AG08396 (cell line): ENCODE measurements at places on chromosomes 11 and 22.

DNA sequence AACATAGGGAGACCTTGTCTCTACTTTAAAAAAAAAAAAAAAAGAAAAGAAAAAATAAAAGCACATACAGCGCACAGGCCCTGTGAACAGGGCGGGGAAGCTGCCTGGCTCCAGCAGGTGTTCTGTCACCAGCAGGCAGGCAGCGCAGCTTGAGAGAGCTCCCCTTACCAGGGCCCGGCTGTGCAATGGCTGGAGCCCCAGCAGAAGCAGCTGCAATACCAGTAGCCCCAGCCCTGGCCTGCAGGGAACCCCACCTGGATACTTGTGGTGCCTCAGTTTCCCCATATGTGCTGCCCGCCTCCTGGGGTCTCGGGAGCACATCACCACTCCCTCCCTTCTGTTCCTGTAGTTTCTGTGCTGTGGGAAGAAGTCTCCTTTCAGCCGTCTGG, 12.3 kb downstream of the TSPAN32 start:
- DNase-seq = no peak

DNA sequence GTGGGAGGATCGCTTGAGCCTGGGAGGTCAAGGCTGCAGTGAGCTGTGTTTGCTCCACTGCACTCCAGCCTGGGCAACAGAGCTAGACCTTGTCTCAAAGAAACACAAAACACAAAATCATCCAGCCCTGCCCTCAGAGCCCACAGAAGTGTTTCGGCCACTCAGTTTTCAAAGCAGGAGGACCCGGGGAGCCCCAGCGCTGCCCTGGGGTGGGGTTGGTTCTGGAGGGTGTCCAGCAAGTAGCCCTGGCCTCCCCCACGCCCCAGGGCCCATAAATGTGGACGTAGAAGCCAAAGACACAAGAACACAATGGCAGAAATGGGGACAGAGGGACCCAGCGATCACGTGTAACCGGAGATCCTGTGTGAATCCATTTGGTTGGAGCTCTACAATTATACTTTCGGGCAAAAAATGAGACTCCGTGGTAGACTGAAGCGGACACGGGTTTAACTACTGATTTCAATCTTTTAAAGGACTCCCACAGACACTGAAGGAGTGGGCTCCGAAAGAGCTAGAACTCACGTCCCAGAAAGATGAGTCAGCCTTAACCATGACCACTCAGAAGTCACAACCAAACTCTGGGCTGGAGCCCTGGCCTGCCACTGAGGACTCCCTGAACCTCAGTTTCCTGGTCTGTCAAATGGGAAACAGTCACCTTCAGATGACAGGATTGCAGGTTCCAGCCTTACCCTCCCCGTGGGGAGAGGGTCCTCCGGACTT, 9.0 kb upstream of the CYTH4 start:
- peak; percentile 64 for DNase-seq

DNA sequence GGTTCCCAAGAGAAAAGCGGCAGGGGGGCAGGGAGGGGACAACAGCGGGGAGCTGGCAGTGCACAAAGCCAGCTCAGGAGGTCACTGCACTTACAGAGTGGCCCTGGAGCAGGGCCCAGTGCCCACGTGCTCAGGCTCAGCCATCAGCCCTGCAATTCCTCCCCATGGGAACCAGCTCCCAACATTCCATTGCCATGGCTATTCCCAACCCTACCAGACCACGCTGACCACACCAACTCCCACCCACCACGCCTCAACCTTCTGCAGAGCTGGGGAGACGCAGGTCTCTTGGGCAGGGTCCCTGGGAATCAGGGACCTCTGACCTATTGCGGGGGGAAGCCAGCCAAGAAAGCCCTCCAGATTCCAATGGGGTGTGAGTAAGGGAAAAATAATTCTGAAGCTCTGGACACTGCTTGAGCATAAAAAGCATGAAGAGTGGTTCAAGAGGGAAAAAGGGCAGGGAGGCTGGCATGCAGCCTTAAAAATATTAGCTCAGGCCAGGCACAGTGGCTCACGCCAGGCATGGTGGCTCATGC, 38.3 kb upstream of the TFIP11 start:
- peak; percentile 91 for DNase-seq

- no peak for DNase-seq
These were observed 1.8 kb downstream of the C11orf54 start for GRCh38 chr11:93743291-93743690.

DNA sequence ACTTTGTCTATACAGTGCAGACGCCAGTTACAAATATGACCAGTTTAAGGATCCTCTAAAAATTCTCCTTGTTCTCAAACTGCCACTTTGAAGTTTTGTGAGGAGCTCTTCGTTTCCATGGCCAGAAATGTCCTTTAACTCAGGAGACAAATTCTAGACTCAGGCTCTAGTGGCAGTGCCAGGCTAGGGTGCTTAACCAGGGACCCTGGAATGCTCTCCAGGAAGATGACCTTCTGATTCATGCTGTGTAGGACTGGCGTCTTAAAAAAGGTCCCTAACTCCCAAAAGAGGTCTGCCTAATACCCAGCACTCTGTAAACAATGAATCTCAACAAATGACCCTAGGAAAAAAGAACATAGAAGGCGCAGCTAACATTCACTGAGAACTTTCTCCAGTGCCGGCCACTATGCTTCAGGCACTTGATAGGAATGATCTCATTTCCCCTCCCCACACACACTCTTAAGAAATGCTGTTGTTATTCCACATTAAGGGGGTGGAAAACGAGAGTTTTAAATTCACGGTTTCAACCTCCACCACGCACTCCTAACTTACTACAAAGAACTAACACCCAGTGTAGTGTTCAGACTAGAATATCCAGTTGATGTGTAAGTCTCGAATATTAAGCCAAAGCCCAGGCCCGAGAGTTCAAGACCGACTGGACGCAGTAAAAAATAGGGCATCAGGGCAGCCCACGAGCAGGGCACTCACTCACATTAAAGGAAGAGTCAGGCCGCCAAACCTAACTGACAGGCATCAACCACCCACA, 747 bp downstream of the NXF1 start:
- DNase-seq = no peak

GRCh38 chr11:74784726-74785125, 36.1 kb downstream of the RNF169 start:
- DNase-seq = no peak

DNA sequence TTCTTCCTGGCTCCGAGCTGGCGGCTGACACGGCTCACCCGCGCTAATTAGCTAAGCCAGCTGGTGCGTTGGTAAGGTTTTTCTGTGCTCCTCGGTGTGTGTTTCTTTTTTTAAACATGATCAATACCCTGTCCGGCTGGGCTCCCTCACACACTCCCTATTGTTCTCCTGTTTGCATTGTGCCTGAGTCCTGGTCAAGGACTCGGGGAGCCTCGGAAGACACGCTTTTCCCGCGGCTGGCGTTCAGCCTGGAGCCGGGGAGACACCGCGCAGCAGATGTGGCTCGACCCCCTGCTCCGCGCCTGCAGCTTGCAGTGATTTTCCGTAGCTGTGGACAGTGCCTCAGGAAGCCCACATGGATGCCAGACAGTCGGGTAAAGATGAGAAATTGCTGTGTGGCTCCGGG, 454.9 kb upstream of the CADM1 start:
- no peak for DNase-seq

DNA sequence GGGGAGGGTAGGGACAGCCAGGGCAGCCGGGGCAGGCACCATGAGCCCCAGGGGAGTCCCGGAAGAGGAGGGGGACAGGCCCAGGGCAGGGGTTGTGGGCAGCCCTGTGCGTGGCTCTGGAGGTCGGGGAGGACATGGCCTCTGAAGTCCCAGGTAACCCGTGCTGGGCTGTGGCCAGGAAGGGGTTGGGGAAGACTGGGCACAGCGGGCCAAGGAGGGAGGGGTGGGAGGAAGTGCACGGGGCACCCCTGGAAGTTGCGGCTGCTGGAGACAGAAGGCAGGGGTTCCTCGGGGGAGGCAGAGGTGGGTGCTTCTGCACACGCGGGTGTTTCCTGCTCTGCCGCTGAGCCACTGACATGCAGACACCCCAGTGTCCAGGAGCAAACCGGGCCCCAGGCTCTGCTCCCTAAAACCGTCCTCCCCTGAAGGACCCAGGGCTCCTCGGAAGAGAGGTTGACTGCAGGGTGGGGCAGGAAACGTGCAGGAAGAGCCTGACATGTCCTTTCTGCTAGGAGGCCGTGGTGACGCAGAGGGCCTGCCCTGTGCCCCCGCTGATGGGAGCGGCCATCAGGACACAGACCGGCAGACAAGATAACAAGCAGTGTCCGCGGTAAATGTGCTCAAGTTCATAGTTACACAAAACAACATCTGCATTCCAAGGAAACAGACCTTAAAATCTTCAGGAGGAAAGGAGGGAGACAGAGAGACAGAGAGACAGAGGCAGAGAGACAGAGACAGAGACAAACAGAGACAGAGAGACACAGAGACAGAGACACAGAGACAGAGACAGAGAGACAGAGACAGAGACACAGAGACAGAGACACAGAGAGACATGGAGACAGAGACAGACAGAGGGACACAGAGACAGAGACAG, 5.7 kb downstream of the TNNI2 start:
- DNase-seq = no peak

GRCh38 chr11:66768088-66768521, 39.1 kb upstream of the SPTBN2 start:
- no peak for DNase-seq

- no peak for DNase-seq
These were observed 110.6 kb downstream of the NECTIN1 start for GRCh38 chr11:119618208-119618909.

DNA sequence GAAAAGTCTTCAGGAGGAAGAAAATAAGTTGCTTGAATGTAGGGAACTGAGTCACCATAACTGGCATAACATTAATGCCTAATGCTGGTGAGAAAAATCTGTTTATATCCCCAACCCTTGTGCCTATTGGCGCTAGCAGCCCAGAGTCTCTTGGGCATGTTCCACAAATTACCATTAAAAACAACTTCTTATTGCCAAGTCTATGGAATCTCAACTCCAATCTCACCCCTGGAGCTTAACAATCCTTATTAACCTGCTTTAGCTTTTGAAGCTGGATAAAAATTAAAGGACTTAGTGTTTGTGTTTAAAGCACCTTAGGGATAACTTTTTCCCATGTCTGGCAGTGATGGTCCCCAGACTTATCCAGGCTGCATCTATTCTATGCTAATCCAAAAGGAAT, 143.0 kb downstream of the APIP start:
- no peak for DNase-seq

DNA sequence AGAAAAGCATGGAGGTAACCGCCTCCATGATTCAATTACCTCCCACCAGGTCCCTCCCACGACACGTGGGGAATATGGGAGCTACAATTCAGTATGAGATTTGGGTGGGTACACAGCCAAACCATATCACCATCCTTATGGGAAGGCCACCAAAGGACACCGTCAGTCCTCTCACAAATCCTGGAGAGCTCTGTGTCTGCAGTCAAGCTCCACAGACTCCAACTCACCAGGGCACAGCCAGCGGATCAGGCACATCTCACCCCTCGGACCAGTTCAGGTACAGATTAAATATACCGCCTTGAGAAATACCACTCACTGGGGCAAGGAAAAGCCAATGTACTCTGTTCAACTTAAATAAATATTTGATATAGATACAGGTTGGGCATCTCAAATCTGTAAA, 100.3 kb downstream of the MICAL3 start:
- DNase-seq = no peak

DNA sequence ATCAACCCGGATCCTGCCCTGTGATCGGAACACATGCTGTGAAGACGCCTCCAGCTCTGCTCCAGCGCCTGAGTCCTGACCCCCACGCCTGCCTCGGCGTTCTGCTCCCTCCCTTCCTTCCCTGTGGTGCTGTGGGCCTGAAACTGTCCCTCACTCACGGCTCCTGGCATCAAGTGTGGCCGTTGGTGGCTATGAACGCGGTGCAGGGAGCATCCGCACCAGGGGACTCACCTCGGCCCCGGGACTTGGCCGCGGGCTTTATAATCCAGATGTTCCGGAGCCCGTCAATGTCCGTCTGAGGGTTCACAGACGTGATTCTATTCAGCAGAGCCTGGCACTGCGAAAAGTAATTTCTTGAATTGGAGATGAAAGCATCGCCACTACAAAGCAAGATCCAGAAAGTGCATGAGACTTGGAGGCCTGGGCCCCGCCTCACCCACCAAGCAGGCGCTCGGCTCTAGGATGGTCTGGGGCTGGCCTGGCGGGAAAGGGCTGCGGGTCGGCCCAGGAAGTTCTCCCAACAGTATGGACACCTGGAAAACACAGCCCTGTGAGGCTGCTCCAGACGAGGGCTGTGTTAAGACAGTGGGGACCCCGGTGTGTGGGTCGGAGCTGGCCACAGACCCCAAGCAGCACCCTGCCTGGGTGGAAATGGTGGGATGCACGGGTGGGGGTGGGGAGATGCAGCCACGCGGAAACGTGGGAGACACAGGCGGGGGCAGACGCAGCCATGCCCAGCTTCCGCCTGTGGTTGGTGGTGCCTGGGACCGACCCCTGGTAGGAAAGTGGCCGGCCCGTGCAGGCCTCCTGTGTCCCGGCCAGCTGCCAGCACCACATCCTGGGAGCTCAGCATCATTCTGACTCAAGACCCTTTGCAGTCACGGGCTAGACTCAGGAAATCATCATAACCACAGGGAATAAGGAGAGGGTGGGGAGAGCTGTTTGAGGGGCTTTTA, 21.8 kb upstream of the IL17REL start:
- peak; percentile 9 for DNase-seq

DNA sequence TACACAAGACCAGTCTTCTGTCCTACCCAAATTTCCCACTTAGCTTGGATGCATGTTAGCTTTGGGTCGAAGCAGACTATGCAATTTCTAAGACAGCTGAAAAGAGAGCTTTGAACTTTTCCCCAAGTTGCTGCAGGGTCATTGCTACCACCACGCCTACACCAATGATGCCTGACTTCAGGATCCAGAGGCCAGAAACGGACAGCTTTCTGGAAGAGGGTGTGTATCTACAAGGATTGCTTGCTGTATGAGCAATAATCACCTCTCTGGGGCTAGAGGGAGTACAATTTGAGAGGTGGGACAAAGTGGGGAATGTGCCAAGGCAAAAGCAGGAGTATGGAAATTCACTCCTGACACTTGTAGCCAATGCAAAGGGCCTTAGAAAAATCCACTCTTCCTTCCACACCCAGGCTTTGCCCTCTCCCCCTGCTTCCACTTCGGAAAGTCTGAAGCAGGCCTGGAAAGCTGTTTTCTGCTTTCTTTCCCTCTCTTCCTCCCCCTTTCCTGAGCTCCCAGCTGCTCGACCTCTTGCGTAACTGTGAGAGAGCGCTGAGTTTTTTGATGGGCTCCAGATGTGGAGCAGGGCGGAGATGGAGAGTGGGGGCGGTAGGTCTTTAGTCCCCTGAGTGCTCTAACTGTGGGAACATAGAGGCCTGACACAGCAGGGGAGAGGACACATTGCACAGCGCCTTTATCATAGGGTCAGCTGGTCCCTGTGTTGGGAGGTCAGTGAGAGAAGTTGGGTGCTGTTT, 2.1 kb upstream of the PHLDB1 start:
- peak; percentile 75 for DNase-seq

DNA sequence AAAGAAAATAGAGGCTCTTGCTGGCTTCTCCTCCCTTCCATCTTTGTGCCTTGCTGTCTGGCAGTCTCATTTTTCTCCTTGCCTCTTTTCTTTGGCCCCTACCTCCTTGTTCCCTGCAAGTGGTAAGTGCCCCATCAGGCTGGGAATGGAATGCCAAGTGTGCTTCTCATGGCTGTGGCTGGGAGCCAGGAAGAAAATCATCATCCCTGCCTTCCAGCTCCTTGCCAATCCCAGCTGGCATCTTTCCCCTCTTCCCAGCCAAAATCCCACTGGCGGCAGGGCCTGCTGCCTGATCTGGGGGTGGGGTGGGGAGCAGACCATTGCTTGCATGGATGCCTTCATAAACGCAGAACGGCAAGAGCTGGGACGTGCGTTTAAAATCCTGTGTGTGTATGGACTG, 27.0 kb upstream of the SLC25A18 start:
- no peak for DNase-seq
